ENCODE measurements at places on chromosomes 11 and 22.

GRCh38 chr11:126879516-126879915 is 121.1 kb downstream of the KIRREL3 start:
- no peak for DNase-seq

DNA sequence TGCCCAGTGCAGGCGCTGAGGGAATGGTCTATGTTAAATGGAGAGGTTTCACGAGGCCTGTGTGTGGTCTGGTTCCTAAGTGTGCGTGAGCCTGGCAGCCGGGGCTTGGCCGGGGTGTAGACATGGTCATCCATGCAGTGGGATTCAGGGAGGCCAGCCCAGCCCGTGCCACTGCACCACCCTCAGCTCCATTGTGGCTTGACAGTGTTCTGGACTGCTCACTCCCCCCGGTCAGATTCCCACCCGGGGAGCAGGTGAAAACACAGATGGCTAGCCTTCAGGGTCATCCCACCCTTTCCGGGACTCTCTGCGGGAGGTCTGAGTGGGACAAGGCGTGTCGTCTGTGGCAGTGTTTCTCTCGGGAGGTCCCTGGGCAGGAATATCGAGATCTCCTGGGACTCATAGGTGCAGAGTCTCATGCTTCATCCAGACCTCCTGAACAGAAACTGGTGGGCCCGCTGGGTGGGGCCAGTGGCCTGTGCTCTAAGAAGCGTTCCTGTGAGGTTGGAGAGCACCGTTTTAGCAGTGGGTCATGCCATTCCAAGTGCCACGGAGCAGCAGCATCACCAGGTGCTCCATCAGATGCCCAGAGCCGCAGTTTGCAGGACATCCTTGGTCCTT is 52.3 kb downstream of the ST14 start:
- DNase-seq: no peak

DNA sequence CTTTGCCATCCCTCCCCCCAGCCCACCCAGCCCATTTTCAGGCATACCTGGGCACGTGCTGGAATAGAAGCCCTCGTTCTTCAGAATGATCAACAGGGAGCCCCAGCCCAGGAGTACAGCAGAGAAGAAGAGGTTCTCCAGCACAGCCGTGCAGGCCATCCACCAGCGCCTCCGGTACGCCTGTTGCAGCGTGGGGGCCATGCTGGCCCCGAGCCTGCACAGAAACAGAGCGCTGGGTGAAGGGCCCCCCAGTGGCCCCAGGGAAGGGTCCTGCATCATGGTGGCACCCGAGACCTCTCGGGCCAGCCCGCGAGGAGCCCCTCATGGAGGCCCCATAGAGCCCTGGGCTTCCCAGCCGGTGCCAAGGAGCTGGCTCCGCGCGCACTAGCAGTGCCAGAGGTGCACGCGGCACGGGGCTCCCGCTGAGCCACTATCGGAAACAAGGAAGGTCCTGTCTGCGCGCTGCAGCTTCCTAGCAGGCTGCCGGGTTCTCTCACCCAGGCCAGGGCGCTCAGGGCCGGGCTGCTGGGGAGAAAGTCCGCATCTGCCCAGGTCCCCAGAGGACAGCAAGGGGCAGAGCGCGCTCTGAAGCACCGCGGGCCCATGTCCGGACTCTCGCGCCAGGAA is 1.5 kb downstream of the SLC43A1 start:
- no peak for DNase-seq

DNA sequence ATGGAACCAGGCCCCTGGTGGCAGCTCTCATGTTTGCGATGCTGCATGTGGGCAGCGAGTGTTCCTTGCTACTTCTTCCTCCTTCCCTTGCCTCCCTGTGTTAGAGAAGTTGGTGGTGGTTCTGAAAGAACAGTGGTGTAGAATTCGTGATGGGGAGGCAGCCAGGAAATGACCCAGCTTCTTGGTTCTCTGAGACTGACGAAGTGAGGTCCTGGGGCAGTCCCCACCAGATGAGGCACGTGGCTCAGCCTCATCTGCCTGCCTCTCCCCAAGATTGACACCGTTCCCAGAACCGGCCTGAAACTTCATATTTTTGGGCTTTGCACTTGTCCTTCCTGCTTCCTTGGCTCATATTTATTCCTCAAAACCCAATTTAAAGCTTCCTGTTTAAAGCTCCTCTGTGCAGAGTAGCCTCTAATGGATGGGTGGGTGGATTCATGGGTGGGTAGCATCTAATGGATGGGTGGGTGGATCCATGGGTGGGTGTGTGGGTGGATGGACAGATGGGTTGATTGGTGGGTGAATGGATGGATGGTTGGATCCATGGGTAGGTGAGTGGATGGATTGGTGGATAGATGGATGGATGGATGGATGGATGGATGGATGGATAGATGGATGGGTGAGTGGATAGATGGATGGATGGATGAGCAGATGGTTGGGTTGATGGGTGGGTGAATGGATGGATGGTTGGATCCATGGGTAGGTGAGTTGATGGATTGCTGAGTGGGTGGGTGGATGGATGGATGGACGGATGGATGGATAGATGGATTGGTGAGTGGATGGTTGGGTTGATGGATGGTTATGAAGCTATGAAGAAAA is 77.3 kb upstream of the ATXN10 start:
- no peak for DNase-seq

DNA sequence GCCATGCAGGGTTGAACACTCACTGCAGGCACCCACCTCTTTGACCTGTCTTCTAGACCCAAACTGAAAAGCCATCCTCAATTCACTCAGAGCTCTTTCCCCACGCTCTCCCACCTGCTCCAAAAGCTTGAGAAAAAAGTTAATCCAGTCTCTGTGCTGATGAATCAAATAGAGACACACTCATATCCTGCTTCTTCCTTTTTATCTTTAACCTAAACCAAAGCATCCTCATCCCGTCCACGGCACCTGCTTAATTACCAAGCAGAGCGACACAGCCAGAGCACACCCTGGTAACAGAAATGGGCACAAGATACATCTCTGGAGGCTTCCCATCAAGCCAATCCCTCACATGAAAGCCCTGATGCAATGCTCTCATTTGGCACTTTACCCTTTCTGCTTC is 102.6 kb downstream of the PLEKHA7 start:
- DNase-seq: no peak

- no peak for DNase-seq
Observed at GRCh38 chr11:35507688-35508087, 17.7 kb downstream of the PAMR1 start.

DNA sequence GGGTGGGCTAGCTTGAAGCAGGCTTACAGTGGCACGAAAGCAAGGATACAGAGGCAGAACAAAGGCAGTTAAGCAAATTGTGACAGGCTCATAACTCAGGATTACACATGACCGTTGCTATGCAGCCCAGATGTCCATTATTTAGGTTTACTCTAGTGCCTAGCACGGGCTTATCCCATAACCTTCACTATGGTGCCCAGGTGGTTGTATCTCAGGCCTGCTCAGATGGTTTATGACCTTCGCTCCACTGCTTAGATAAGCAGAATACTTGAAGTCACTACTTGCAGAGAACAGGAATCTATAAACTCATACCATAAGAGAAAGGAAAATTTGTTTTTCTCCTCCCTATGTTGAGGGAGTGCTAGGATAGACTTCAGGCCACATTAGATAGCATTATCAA is 9.0 kb downstream of the OR6M1 start:
- DNase-seq: no peak

Data from stimulated activated CD4-positive, alpha-beta T cell treated with anti-CD3 and anti-CD28 coated beads, Interleukin-1b, Interleukin-23, amount 100 ng/mL, for 1 hour (primary cell).